Vagina (tissue), 2 donors: ENCODE measurements at places on chromosomes 5 and 9.

- DNase-seq: no peak
These were observed 9.2 kb upstream of the FUBP3 start for GRCh38 chr9:130570208-130570607.

DNA sequence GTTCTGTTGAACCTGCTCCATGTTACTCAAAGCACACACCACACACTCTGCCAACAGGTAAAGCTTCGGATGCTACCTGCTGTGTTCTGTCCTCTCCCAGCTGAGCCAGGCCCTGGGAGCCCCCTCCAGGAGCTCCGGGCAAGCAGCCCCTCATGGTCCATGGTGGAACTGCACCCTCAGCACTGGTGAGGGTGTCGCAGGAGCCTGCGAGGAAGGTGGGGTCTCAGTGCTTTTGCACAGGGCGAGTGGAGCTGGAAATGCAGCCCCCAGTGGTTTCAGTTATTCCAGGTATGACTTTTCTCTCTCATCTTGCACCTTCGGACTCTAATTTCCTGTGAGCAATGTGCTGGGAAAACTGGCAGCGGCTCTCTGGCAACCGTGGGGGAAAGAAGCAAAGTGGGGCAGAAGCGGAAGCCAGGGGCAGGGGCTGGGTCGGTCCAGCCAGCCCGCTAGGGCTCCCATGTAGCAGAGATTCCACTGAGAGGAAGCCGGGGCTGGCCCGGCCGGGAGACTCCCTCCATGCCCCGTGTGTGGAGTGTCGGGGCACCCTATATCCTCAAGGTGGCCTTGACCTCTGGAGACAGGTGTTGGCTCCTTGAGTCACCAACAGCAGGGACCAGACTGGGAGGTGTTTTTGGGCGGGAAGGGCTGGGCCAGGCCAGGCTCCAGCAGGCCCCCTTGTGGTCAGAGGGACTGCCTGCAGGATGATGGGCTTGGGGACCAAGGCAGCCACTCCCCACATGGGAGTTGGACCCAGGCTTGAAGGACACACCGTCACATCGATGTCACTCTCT is 75.6 kb upstream of the PRSS3 start:
- no peak for DNase-seq

- no peak for DNase-seq
These were observed 459.9 kb upstream of the ZNF462 start for GRCh38 chr9:106403081-106403480.

DNA sequence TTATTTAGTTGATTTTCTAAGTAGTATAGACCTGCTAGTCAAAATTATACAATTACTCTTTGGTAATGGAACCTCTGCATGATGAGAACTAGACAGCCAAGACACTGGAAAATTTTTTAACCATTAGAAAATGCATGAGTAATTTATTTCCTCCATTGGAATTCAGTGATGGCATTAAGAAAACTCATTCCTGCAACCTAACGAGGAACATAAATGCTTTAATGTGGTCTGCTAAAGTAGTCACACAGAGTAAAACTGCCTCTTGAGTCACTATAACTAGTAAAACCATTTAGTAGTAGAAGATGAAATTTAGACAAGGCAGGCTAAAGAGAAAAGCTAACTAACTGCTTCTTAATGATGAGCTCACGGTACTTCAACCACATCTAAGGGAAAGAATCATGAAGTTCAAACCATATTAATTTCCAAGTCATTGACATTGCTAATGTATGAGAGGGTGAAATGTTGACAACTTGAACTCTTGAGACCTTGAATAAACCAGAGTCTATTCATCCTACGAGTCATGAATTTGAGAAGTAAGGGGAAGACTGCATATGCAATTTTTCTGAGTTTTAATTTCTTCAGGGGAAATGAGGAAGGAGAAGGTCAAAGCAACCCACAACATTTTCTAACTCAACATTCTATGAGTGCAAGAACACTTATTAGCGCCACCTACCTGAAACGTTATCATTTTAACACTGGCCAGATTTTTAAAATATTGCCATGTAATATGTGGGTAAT is 74.4 kb downstream of the GLIS3 start:
- no peak for DNase-seq

DNA sequence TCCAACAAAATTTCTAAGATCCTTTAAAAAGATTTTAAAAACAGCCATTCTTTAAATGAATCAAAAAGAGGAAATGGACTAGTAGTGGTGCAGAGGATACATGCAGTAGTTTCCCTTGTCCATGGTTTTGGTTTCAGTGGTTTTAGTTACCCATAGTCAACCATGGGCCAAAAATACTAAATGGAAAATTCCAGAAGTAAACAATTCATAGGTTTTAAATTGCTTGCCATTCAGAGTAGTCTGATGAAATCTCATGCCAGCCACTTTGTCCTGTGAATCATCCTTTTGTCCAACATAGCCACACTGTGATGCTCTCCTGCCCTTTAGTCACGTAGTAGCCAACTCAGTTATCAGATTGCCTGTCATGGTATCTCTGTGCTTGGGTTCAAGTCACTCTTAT is 286.1 kb downstream of the ANXA1 start:
- no peak for DNase-seq

DNA sequence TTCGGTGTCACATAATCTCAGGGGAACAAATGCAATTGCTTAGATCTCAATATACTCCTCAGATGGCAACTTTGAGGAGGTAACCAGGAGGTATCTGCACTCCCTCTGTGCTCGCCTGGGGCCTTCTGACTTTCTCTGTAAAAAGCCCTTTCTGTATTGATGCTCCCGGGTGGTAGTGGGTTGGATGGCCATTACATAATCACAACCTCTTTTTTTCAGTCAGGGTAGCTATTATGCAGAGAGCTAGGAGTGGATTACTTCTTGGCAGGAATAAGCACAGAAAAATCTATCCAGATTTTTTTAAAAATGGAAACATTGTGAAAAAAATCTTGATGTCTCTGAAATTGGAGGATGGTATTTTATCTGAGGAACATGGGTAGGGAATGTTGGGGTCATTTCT is 116.6 kb downstream of the SH3GL2 start:
- DNase-seq: no peak

DNA sequence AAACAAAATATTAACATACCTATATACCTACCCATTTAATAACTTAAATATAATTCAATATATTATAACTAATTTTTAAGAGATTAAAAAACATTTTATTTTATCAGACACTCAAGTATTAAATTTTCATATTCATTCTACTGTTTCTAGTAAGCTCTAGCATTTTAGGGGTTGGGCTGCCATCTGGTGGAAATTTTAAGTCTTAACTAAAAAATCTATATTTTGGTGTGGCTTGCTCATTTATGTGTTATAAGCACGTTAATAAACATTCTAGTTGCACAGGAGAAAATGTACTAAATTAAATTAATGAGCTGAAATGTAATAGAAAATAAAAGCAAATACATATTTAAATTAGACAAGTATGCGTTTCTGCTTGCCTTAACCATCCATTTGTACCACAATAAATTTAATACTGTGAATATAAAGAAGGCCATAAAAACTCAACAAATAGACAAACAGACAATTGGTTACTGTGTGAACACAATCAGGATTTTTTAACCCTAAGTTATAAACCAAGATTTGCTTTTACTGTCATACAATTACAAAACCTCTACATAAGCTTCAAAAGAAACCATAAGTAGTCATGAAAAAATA is 1728.3 kb upstream of the CDH9 start:
- DNase-seq: no peak

GRCh38 chr5:93789173-93790067 is 48.0 kb upstream of the POU5F2 start:
- no peak for DNase-seq

DNA sequence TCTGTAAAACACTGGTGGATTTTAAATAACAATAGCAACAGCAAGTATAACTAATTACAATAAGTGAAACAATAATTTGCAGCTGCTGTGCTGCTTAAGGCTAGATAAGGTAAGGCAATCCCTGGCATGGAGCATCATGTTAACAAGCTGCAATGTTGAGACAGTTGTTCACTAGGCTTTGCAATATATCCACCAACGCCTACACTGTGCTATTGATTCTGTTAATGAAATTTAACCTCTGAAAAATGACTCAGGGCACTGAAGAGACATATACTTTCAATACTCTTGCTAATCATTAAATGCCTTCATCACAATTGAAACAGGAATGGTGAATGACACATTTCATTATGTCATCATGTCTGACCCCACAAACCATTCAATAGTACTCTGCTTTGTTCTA is 255.0 kb downstream of the EFNA5 start:
- DNase-seq: no peak

DNA sequence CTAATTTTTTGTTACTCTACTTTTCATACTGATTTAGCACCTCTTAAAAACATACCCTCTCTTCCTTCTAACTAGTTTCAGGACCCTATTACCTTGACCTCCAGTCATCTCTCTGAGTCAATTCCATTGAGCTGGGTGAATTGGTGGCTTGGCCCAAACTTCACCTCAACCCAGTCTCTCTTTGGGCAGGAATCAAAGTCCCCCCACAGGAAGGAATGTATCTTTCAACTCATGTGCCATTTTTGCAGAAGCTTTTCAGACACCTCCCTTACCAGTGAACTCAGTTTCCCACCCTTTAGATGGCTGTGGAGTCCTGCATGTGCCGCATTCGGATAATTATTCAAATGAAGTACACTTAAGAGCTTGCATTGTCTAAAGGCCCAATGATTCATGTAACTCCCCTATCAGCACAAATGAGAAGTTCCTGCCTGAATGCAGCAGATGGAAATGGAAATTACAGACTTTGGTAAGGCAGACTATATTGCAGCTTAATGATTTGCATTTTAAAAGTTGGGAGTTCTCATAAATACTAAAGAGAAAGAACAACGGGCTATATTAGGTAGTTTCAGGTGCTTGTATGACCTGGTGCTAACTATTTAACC is 693.5 kb downstream of the PTPRD start:
- DNase-seq: no peak

DNA sequence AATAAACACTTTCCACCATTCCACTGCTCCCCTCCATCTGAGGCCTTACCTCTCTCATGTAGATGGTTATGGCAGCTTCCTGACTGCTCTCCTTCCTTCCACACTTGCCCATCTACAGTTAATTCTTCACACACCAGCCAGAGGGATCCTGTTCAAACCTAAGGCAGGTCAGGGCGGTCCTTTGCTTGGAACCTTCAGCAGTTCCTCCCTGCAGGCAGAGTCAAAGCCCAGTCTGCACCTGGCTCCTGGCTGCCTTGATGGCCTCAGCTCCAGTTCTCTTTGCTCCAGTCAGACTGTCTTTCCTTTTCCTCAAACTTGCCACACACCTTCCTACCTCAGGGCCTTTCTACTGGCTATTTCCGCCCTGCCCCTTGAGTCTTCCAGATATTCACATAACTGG is 30.2 kb upstream of the NR3C1 start:
- DNase-seq: no peak

DNA sequence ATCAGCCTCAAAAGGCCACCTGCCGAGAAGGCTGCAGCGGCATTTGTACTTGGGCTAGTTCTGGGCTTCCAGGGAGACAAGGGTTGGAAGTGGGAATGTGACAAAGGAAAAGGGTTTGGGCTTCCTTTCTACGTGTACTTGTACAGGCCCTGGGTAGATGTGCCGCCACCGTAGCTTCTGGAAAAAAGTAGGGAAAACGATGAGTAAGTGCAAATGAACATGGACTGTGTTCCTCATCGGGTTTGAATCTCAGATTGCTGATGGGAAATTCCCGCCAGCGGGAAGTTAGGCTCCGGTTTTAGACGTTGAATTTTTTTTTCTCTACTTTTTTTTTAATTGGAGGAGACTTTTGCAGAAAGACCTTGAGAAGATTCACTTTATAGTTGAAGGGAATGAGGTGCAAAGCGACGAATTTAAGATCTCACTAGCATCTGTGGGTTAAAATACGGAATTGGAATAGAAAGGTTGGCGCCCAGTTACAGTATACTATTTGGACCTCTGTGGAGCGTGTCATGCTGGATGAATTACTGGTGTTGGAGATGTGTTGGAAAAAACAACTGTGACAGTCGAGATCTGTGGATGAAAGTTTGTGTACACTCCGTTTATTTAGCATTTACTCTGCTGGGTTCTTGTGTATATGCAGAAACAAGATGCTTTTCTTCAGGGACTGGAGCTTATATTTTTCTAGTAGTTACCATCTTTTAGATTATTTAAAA is 1.2 kb downstream of the G3BP1 start:
- DNase-seq: no peak

DNA sequence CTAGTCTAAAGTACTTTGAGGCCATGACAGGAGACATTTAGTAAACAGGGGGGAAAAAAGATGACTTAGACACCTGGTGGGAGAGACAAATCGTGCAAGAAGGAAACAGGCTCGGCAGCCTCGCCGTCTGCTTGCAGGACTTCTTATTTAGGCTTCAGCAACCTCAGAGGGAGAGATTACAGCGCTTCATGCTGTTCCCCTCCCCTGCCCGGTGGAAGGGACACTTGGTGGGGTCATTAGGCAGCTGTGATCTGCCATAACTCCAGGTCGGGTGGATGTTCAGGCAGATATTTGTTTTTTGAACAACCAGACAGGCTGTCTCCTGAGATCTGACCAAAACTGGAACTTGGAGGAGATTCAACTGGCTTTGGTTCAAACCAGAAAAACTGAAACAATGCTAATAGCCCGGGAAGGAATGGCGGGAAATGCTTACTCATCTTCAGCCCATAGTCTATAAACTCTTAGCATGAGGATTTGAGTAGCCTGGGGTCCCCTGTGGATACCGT is 38.1 kb upstream of the CD180 start:
- no peak for DNase-seq

DNA sequence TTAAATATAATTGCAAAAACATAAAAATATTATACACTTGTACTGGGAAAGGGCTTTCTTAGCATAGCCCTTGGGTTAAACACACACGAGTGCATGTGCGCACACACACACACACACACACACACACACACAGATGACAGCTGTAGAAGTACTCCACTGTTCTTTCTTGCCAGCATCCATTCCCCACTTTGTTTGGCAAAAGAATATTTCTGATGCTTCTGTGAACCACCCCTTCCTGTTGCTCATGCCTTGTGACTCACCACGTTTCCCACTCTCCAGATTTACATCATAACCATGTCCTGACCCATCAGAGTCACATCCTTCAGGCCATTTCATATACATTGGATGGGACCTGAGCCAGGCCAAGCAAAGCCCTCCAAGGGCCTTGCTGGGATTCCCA is 280.1 kb downstream of the DNAH5 start:
- no peak for DNase-seq

- DNase-seq: no peak
These were observed 2122.2 kb downstream of the MAT2B start for GRCh38 chr5:165627548-165628170.

DNA sequence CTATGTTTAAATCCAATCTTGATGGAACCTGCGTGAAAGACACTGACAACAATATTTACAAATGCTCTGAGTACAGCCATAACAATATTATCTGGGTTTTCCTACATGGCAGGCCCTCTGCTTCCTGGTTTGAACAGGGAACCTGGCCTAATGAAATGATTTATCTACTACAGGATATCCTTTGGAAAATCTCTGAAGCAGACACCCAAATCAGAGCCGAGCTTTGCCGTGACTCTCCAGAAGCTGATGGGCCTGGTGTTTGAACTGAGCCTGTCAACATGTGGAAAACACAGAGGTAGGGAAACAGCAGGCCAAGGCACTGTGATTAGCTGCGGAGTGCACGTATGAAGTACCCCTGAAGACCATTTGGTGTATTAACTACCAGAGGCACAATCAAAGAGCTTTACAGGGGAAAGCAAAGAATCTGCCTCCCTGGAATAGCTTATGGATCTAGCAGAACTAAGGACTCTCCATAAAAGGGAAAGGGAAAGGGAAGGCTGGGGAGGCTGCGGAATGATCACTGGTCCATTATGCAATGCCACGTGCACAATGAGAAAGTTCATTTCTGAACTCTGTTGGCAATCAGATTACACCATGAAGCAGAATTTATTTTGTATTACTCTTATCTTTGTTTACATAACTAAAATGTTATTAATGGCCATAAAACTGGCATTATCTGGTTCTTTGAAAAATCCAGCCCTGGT is 321.9 kb downstream of the EBF1 start:
- no peak for DNase-seq

GRCh38 chr9:16659096-16659495 is 211.4 kb downstream of the BNC2 start:
- DNase-seq: no peak
